ENCODE measurements at places on chromosomes 6 and 20.

- DNase-seq = no peak
Measured at GRCh38 chr6:136102991-136103688, 147.0 kb downstream of the MTFR2 start.

GRCh38 chr6:73747289-73747688 is 51.3 kb downstream of the CD109 start:
- no peak for DNase-seq

- DNase-seq = no peak
Measured at GRCh38 chr6:72595812-72596211, 26.1 kb upstream of the KCNQ5 start.

GRCh38 chr20:15220778-15221565 is 883.6 kb upstream of the FLRT3 start:
- no peak for DNase-seq

GRCh38 chr6:74755196-74755595 is 450.7 kb downstream of the COL12A1 start:
- no peak for DNase-seq

GRCh38 chr6:166830185-166830890 is 126.0 kb downstream of the RNASET2 start:
- no peak for DNase-seq
